ENCODE measurements at places on chromosomes 11 and 22.

- peak; percentile 21 for DNase-seq
Observed at GRCh38 chr11:129766898-129767604, 48.6 kb upstream of the TMEM45B start.

DNA sequence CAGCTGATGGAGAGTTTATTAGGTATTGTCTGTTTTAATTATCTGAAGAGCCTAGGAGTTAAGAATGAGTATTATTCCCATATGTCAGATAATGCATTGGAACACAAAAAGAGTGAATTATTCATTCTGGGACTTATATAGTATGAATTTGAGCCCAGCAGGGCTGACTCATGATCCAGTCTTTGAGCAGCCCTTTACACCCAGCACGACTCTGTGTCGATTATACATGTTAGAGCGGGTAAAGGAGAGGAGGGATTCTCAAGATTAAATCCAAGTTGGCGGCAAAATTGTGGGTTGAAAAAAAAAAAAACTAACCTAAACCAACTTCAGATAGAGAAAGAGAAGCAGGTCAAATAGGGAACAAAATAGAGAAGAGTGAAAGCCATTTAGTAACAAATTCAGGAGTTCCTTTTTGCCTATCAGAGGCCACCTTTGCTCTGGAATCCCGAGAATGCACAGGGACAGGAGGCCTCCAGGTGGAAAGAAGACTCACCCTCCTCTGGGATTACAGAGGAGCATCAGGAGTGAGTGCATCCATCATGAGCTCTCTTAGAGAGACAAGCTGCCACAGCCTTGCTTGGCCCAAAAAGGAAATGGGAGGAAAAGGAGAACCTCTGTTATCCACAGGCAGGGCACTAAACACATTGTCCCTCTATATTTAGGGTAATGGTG lies 3.1 kb downstream of the MRGPRX1 start:
- DNase-seq: no peak

GRCh38 chr11:15602785-15603567 lies 488.3 kb downstream of the INSC start:
- no peak for DNase-seq

DNA sequence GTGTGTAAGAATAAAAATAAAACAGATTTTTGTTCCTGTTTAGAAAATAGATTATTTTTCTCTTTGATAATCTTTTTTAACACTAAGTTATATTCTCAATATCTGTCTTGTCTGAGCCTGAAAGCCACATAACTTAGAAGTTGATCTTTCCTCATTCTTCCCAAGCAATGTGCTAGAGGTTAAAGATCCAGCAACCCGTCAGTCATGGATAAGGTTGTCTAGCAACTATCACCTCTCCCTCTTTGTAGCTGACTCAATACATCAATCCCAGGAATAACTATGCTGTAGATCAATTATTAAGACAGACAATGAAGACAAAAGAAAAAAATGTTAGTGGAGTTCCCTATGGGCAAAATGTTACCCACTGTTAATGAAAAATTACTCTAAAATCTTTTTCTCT lies 813.1 kb upstream of the CCDC179 start:
- no peak for DNase-seq

- no peak for DNase-seq
Observed at GRCh38 chr22:44084044-44084772, 60.1 kb downstream of the PARVB start.

- DNase-seq: peak; percentile 88
Observed at GRCh38 chr22:33803371-33804282, 116.6 kb downstream of the LARGE1 start.

- peak; percentile 63 for DNase-seq
Observed at GRCh38 chr11:72430741-72431570, 3.4 kb downstream of the CLPB start.

DNA sequence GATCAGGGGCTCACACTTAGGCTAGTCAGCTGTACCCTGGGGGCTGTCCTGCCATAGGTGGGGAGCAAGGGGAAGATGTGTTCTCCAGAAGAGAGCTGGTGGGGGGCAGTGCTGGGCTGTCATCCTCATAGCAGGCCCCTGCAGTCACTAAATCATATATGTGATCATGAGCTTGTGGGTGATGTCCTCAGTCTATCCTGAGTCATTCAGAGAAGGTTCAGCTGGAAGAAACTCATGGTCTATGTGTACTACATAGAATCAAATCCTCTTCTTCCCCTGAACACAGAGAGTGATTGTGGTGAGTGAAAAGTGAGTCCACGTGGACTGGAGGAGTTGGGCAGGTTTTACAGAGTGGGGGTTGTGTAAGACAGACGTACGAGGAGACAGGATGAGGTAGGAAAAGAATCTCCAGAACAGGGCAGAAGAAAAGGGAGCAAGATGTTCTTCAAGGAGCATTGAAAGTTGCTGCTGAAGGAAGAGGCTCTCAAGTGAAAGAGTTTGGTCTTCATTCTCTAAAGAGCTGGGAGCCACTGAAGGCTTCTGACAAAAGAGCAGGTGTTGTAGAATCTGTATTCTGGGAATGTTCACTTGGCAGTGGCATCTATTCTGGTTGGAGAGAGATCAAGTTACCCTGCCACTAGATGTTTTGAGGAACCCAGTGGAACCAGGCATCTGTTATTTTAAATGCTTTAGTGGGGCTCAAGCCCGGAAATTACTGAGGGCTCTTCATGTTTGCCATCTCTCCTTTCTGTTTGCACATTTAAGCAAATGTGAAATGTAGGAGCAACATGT lies 68.9 kb downstream of the C22orf31 start:
- DNase-seq: no peak

- DNase-seq: no peak
Observed at GRCh38 chr11:60005360-60005759, 11.6 kb upstream of the OOSP4B start.

DNA sequence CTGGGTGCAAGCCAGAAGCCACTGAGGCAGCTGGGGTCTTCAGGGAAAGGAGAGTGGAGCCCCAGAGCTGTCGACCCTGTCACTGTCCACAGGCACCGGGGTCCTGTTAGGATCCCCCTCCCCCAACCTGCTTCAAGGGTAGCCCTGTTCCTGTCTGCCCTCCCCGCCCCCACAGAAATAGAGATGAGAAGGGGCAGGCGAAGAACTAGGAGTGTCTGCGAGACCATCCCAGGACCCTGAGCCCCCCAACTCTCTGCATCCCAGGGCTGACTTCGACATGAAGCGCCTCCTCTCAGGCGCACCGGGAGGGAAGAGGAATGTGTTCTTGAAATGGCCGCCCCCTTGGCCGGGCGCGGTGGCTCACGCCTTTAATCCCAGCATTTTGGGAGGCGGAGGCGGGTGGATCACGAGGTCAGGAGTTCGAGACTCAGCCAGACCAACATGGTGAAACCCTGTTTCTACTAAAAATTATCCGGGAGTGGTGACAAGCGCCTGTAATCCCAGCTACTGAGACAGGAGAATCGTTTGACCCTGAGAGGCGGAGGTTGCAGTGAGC lies 607 bp upstream of the ZNF70 start:
- DNase-seq: peak; percentile 17

GRCh38 chr11:12079726-12080556 lies 30.4 kb upstream of the MICAL2 start:
- peak; percentile 99 for DNase-seq

GRCh38 chr11:66907751-66908630 lies 50.2 kb downstream of the PC start:
- DNase-seq: no peak

- no peak for DNase-seq
Observed at GRCh38 chr22:30878516-30879414, 89.8 kb downstream of the MORC2 start.

DNA sequence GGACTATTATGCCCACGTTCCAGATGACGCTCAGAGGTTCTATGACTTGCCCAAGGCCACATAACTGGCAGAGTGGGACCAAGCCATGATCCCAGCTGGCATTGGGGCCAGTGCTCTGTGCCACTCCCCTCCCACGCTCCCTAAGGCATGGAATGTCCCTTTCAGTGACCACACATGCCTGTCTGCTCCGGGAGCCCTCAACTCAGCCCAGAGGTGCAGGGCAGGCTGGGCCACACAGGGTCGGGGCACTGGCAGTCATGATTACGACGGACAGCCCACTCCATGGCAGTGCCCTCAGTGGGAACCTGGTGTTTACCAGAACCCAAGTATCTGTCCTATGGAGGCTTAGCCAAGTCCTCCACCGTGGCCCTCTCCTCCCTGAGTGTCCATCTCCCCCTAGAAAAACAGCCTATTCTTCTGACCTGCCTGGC lies 10.0 kb downstream of the RHBDD3 start:
- DNase-seq: no peak

Measured in fibroblast of mammary gland (primary cell).